Stimulated activated CD8-positive, alpha-beta memory T cell treated with anti-CD3 and anti-CD28 coated beads, Interleukin-4, amount 100 ng/mL, for 4 hours (primary cell): ENCODE measurements at places on chromosomes 2 and 18.

DNA sequence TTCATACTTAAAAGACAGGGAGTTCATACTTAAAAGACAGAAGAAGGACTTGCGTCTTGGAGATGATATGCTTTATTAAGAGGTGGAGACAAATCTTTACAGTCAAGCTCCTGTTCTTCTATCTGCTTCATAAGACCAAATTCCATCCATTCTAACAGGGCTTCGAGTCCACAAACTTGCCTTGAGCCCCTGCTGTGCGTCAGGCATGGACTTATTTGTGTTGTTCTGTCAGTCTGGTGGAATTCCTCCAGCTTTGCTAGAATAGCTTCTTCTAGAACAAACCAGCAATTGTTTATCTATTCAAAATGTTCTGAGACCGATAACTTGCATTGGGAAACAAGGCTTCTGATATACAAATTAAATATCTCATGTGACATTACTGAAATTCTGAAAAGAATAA, 73.9 kb upstream of the SOX11 start:
- DNase-seq: no peak

DNA sequence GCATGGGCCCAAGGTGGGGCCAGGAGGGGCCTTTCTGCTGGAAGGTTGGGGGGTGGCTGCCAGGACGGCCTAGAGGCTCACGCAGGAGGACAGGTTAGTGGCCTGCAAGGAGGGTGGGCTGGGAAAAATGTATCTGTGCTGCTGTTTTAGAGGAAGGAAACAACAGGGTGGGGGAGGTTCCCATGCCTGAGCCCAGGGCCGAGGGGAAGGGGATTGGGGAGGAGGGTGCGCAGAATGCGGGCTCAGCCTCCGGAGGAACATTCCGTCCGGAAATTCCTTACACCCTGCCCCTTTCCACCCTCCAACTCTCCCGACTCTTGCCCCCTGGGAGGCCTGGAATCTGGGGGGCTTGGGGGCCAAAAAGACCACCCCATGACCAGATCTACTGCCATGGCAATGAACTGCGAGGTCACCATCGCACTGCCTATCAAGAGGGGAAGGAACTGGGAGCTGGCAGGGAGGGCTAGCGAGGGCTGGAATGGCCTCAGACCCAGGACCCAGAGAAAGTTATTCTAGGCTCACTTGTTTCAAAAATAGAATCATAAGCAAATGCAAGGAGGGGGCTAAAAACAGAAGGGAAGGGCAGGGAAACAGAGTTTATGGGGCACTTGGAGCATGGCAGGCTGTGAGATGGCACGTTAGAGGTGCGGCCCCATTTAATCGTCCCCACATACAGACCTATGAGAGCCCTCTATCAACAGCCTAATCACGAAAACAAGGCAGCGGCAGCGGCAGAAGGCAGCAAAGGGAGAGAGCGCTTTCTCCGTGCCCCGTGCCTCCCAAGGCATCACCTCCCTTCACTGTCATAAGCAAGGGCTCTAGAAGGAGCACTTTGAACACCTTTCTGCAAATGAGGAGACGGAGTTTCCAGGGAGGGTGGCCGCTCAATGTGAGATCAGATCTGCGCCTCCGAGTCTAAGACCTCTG, 90.4 kb downstream of the TNS1 start:
- no peak for DNase-seq

DNA sequence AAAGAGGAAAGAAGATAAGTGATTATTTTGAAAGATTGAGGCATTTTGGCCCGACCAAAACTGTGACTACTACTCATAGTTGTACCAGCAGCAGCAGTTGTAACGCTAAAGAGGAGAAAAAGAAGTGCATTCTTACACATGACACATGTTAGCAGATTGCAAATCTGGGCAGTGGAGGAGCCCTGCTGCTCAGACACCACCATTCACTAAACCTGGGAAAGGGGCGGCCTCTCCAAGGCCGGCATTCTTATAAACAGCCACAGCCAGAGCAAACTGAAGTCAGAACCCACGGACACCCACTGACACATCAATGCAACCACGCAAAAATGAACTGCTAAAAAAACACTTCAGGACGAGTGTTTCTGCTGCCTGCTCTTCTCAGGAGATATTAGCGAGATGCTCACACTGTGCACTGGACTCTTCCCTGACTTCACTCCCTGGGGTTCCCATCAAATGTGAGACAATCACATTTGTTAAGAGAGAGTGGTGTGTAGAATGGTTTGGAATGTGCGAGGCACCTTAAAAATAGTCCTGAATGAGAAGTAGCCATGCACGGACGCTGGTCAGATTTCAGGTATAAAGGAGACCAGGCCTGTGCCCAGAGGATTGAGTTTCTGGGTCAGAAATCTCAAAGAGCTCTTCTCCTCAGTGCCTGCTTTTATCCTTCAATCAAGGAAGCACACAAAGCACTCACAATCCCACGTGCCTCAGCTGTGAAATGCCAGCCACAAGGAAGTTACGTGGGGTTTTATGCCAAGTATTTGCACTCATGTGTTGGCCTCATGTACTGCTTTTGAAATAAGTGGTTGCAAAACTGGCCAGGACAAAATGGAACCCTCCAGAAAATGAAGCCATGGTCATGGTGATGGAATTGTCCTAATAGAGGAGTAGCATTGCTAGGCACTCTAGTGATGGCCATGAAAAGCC, 83.4 kb downstream of the MTCL1 start:
- DNase-seq: no peak

DNA sequence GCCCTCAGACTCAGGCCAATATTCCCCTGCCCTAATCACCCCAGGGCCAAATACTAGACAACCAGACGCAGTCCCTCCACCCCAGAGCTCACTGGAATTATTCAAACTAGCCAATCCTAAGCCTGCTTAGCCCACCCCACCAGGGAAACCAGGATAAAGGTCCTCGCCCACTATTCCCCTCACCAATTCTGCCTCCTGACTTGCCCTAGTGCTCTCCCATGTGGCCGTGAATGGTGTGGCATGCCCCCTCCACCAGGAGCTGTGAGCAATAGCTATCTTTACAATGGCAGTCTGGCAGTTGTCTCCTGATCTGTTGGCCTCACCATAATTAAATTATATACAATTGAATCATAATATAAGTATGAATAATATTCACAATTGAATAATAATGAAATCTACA, 42.3 kb downstream of the FAM124B start:
- no peak for DNase-seq

- no peak for DNase-seq
These were observed 33.6 kb downstream of the PLCL1 start for GRCh38 chr2:197838036-197838435.
